Foreskin fibroblast (primary cell): ENCODE measurements at places on chromosomes 16 and 17.

GRCh38 chr17:12547831-12548230 is 117.9 kb upstream of the MYOCD start:
- no peak for DNase-seq

DNA sequence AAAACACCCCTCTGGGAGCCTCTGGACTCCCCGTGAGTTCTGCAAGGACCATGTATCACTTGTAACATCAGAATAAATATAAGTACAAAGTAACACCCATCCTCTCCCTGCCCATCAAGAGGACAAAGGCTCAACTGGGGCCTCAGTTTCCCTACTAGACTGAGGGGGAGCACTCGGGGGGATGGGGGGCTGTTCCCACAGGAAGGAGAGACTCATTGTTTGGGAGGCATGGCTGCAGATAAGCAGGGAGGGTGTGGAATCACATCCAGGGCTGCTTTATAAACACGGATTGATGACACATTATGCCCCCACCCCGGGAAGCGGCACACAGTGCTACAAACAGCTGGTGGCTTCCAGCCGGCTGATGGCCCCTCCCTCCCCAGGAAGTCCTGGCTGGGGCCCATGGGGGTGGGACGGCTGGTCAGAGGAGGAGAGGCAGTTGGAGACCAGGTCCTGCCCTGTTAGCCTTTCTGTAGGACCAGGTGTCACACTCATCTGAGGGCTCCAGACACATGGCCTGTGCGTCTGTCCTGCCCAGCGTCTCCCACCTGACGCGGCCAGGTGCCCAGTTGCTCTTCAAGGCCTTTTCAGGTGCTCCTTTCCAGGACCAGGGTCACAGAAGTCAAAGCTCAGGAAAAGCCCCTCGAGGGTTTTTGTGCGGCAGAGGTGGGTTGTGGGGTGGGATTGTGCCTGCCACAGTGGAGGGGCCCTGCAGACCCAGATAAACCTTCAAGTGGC is 1.3 kb upstream of the MPG start:
- peak; percentile 97 for DNase-seq

DNA sequence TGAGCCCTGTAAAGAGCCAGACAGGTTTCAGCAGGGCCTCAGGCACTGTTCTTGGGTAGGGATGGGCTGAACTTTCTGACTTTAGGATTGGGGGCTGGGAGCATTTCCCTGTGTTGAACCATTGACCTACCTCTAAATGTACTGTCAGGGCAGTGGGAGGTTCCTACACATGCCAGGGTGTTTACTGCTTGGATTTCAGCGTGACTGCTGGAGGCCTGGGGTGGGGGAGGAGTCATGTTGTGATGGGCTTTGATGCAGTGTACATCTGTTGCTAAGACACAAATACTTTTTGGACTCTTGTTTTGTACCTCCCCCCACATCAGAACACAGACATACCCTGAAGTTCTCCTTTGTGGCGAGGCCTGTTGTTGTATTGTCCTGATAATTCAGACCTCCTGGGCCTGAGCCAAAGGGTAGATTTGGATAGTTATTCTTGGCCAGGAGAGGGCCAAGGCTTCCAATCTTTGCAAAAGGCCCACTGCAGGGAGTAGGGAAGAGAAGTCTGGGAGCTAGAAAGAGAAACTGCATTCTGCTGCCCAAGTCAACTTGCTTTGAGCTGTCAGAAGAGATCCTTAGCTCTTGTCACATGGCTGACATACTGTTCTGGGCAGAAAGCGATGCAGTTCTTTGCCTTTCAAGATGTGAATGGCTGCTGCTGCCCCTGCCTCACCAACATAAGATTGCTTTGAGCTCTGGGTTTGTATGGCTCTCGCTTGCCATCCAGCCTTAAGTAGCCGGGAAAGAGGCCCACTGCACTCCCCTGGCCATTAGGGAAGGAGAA is 3.7 kb downstream of the NFE2L1 start:
- peak; percentile 56 for DNase-seq

- no peak for DNase-seq
These were observed 52.3 kb downstream of the KPNA2 start for GRCh38 chr17:68087851-68088250.

DNA sequence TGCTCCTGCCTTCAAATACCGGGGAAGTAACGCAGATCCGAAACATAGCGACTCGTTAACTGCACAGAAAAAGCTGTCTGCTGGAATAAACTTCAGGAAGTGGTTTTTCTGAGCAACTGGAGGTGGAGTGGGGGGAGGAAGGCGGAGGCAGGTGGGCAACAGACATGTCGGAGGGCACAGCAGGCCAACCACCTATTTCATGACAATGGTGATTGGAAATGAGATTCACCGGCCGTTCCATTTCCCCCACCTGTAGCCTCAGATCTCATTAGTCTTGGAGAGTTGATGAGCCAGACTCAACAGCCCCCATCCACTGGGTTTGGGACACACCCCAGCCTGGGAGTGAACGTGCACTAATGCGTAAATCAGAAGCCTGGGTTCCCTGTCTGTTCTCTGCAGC is 7.7 kb upstream of the PECAM1 start:
- DNase-seq = no peak

DNA sequence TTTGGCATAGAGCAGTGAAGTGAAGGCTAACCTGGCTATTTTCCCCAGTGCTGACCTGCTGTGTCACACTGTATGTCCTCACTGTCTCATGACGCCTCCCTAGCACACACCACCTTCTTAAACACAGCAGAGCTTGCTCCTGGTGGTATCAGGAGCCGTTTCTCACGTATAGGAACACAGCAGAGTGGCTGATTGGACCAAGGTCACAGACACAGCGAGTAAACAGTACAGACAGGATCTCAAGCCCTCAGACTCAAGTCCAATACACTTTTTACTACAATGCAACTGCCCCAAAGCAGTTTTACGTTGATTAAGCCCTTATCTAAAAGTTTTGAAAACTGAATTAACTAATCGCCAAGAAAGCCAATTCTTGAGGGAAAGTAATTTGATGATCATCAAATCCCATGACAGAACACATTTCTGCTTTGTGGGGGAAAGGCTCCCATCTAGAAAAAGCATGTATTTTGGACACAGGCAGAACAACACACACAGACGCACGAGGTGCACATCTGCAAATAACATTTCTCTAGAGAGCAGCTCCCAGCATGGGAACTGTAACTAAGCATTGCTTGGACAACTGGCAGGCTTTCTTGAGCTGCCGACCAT is 15.2 kb downstream of the ARHGAP17 start:
- no peak for DNase-seq

DNA sequence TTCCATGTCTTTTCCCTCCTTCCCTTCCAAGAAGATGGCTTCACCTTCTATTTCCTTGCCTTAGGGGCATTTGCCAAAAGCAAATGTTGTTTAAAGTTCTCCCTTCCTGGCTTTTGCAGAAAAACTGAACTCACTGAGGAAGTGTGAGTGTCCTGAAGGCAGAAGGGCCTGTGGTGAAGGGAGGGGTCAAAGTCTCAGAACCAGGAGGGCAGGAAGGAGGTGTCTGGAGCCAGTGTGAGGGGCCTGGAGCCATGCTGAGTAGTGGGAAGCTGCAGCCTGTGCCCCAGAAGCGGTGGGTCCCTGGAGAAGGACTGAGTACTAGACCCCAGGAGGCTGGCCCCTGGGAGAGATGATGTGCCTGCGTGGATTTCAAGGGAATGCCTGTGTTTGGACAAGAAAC is 23.8 kb upstream of the SUPT4H1 start:
- DNase-seq = no peak
